ENCODE measurements at places on chromosomes 12 and 14. TPM values are rescaled to one million over a fixed set of nuclear protein-coding genes. Genes with fewer than 3 reads are reported as not detected.
A peak's percentile ranks its signal among the peaks of the same experiment; 100 is the strongest.

The SDR39U1 gene
- total RNA-seq, result 11.7 TPM

The B3GNT4 gene
- 0.13 TPM for total RNA-seq

GRCh38 chr12:67217647-67218046 lies 51.5 kb upstream of the CAND1 start:
- DNase-seq, result no peak

GRCh38 chr14:79438696-79439342 lies 772.5 kb downstream of the DIO2 start:
- no peak for DNase-seq

DNA sequence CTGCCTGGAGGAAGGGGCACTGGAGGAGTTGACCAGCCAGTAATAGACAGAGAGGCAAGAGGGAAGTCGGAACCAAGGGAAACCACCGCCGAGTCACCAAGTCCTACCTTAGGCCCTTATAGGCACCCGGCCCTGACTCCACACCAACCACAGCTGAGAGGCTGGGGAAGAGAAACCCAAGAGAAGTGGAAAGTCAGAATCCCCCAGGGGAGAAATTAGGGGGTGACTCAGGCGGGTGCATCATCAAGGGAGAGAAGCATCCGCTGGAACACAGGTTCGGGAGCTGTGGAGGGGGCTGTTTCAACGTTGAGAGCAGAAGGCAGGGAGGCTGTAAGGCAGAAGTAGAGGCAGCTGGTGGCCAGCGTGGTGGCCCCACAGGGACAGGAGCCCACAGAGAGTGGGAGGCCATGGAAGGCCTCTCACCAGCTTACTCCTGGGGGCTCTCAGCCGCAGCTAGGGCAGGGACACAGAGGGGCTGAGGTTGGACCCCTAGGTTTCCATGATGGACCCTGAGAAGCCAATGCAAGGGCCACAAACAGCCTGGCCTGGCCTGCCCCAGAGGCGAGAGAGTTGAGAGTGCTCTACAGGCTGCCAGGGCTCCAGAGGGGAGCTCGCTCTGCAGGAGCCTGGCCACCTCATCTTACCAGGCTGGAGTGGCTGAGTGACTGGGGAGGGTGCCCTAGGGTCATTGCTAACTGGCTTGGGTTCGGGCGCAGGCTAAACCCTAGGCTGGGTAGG lies 1.4 kb upstream of the TRMT61A start:
- DNase-seq, result peak; percentile 42

DNA sequence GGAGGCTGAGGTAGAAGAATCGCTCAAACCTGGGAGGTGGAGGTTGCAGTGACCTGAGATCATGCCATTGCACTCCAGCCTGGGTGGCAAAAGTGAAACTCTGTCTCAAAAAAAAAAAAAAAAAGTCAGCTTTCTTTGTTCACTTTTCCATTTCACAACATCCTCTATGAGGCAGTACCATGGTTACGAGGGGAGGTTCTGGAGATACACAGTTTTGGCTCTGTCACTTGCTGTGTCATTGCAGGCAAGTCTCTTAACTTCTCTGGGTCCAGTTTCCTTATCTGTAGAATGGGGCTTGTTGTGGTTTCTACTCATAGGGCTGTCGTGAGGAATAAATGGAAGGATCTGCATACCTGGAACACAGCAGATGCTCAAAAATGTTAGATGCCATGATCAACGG lies 75.6 kb upstream of the SLC24A4 start:
- no peak for DNase-seq

GRCh38 chr12:80977346-80977745 lies 39.6 kb upstream of the LIN7A start:
- DNase-seq, result no peak

The CELA1 gene
- total RNA-seq, result not detected

GRCh38 chr12:50841716-50842531 lies 802 bp upstream of the TMPRSS12 start:
- no peak for DNase-seq

The VCPKMT gene
- 4.2 TPM for total RNA-seq

DNA sequence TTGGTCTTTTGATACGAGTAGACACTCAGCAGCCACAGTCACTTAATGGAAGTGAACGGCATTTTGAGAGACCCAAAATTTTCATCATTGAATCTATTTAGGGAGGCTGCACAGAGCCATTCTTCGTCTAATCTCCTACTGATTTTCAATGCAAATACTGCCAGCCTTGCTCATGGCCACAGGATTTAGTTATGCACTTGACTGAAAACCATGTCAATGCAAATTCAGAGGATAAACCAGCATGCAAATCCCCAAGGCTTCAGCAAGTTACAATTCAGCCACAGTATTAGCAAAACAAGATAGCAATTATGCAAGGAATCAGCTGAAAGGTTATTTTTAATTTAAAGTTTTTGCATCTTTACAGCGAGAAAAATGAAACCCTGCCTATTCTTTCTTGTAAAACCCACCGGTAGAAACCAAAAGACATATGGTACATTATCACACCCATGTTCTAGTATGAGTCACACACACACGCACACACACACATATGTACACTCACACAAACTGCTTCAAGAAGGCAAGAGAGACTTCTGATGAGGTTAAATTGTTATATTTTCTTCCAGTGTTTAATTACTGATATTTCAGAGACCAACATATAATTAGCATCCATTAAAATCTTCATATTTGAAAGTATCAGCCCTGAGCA lies 985.3 kb upstream of the FLRT2 start:
- no peak for DNase-seq

GRCh38 chr14:68282479-68283377 lies 463.1 kb downstream of the RAD51B start:
- DNase-seq, result no peak

DNA sequence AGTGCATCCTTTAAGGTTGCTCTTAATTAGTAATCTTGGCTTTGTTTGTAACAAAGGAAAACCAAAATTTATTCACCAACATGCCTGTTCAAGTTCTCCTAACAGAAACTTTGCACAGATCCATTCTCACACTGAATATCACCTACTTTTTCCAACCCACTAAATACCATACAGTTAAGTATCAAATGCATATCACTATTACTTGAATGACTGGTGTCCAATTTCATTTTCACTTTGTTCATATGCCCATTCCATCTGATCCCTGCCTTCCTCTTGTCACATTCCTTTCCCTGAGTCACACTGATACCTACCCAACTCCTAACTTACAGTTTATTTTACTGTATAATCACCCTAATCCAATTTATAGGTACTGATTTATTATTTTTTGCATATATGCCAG lies 286.4 kb downstream of the NELL2 start:
- DNase-seq, result peak; percentile 71

The EML1 gene
- 4.6 TPM for total RNA-seq

- DNase-seq, result no peak
Observed at GRCh38 chr12:5294274-5295070, 137.4 kb upstream of the NTF3 start.

DNA sequence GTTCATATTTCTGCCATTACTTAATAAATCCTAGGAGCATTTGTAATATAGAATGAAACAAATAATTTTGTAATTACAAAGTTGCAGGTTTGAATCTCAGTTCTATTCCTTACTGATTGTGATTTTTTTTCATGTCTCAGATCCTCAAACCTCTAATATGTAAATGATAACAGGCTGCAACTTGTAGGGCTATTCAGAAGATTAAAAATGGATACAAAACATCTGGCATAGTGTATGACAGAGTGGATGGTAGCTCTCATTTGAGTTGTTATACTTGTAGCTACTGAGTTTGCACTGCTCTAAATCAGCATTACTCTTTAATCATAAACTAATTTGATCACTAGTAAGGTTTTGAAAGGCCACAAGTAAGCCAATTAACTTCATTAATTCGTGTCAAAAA lies 406.3 kb upstream of the MGAT4C start:
- DNase-seq, result no peak

The FBXO21 gene
- 36.1 TPM for total RNA-seq

GRCh38 chr14:101665478-101666078 lies 95.9 kb upstream of the PPP2R5C start:
- peak; percentile 43 for DNase-seq

The SLC10A1 gene
- total RNA-seq, result not detected

- no peak for DNase-seq
Observed at GRCh38 chr14:20386276-20386855, 26.9 kb downstream of the TEP1 start.

- DNase-seq, result peak; percentile 43
Observed at GRCh38 chr12:108649126-108649525, 15.4 kb upstream of the SELPLG start.

GRCh38 chr12:106284358-106285105 lies 18.0 kb upstream of the TCP11L2 start:
- no peak for DNase-seq

DNA sequence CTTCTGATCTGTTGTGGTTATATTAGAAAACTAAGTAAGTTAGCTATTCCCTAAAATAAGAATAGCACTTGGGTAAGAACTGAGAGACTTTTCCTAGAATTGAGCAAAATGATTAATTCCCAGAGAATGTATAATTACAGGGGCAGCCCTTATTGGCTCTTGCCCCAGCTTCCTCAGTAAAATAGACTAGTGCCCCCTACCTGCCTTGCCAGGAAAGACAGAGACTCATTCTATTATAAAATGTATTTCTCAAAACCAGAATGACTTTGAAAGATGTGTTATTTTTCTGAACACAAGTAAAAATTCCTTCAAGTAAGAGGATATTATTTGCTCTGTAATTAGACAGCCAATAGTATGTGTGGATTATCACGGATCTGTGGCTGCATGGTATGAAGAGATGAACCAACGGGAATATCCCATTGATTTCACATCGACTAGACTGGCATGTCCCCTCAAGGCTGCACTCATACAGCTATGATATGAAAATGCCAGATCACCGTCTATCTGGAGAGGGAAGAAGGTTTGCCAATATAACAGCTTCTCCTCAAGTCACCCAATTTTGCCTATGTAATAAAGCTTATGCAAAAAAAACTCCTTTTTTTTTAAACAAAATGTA lies 7.4 kb upstream of the GLRX5 start:
- peak; percentile 73 for DNase-seq
